Kidney (tissue), 22 donors: ENCODE measurements at places on chromosomes 16 and 17. TPM values are rescaled to one million over a fixed set of nuclear protein-coding genes. Genes with fewer than 3 reads are reported as not detected.

DNA sequence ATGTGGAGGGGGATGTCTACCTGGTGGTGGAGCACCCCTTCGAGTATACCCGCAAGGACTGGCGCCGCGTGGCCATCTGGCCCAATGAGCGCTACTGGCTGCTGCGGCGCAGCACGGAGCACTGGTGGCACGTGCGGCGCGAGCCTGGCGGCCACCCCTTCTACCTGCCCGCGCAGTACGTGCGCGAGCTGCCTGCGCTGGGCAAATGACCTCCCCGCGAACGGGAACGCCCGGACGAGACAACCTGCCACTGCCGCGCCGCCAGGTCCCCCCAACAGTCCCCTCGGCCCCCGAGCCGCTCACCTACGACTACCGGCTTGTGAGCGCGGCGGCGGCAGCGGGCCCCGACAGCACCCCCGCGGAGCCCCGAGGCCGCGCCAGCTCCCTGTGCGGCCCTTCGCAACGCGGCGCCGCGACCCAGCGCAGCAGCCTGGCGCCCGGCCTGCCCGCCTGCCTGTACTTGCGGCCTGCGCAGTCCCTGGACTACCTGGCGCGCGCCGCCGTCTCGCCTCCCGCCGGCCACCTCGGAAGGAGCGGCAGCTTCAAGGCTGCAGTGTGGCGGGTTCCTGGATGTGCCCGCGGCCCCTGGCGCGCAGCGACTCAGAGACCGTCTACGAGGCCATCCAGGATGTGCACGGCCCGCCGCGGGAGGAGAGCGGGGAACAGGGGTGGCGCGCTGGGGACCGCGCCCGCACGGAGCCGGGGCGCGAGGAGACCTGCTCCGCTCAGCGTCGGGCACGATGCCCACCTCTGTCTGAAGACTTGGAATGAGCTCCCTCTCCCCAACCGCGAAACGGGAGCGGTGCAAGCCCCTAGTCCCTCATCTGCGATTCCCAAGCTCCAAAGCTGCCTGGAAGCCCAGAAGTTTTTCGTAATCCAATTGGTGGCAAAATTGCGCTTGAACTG lies 48.7 kb upstream of the AMZ2 start:
- no peaks in the 10 kb centered on the region for H3K4me1 ChIP-seq
- peak overlapping the region; percentile 35 for H3K4me3 ChIP-seq
- H3K27ac ChIP-seq: no peak overlapping the region
- H3K36me3 ChIP-seq: no peaks in the 10 kb centered on the region
- peaks cover 38% of the 10 kb centered on the region for H3K27me3 ChIP-seq
- no peak for DNase-seq

The TRIM65 gene
- 23.6 TPM for total RNA-seq

GRCh38 chr16:61128545-61129323 lies 907.5 kb downstream of the CDH8 start:
- H3K4me3 ChIP-seq: no peak overlapping the region
- no peaks in the 10 kb centered on the region for H3K27me3 ChIP-seq
- peak; percentile 57 for DNase-seq
- H3K36me3 ChIP-seq: no peaks in the 10 kb centered on the region

- DNase-seq: peak; percentile 21
- H3K4me3 ChIP-seq: no peak overlapping the region
- no peaks in the 10 kb centered on the region for H3K4me1 ChIP-seq
- H3K27ac ChIP-seq: no peak overlapping the region
- no peaks in the 10 kb centered on the region for H3K27me3 ChIP-seq
These were observed 13.2 kb upstream of the VPS35L start for GRCh38 chr16:19542138-19542821.

The TCAP gene
- total RNA-seq: 1.5 TPM

- H3K36me3 ChIP-seq: no peaks in the 10 kb centered on the region
- no peak overlapping the region for H3K27ac ChIP-seq
- no peaks in the 10 kb centered on the region for H3K27me3 ChIP-seq
- H3K4me3 ChIP-seq: no peak overlapping the region
- peaks cover 7% of the 10 kb centered on the region for H3K4me1 ChIP-seq
These were observed 2.9 kb downstream of the TMEM170A start for GRCh38 chr16:75461575-75461974.

The TPPP3 gene
- total RNA-seq: 8.2 TPM

- H3K4me1 ChIP-seq: no peaks in the 10 kb centered on the region
- no peak for DNase-seq
- H3K36me3 ChIP-seq: no peaks in the 10 kb centered on the region
- H3K4me3 ChIP-seq: no peak overlapping the region
These were observed 37.8 kb upstream of the MYOCD start for GRCh38 chr17:12627781-12628451.

The RNF157 gene
- 4.8 TPM for total RNA-seq

The CALB2 gene
- 1.4 TPM for total RNA-seq

DNA sequence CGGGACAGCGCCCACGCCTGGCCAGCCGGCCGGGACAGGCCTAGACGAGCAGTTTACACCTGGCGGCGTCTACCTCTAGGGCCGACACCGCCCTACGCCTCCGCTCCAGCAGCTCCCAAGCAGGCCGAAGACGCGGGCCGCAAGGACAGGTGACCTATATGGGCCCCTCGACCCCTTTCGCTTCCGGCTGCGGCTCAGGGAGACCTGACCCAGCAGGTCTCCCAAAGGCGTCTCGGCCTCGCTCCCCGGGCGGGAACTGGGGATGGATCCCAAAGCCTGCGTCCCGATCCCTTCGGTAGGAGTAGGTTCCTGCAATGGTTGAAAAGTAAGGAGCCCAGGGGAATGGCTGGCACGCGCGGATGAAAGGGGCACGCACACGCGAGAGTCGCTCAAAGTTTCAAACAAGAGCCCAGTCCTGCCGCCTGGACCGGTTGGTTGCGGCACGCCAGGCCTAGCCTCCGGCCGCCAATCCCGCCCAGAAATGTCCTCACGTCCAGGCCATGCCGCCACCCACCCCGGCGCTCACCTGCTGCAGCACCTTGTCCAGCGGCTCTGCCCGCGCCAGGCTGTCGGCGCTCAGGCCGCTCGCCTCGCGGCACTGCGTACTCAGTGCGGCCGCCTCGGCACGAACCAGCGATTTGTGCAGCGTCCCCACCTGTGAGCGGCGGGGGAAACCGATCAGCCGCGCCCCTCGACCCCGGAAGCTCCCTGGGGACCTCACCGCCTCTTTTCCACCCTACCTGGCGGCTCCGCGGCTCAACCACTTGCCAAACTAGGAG lies 630 bp downstream of the ESRP2 start:
- peaks cover 15% of the 10 kb centered on the region for H3K36me3 ChIP-seq
- H3K4me3 ChIP-seq: peak overlapping the region; percentile 24
- H3K4me1 ChIP-seq: peaks cover 21% of the 10 kb centered on the region
- peak overlapping the region; percentile 93 for H3K27ac ChIP-seq
- peaks cover 3% of the 10 kb centered on the region for H3K27me3 ChIP-seq

GRCh38 chr17:8314797-8315763 lies 5.0 kb downstream of the ARHGEF15 start:
- DNase-seq: peak; percentile 34
- H3K4me1 ChIP-seq: no peaks in the 10 kb centered on the region
- H3K4me3 ChIP-seq: no peak overlapping the region
- H3K27me3 ChIP-seq: peaks cover 17% of the 10 kb centered on the region

DNA sequence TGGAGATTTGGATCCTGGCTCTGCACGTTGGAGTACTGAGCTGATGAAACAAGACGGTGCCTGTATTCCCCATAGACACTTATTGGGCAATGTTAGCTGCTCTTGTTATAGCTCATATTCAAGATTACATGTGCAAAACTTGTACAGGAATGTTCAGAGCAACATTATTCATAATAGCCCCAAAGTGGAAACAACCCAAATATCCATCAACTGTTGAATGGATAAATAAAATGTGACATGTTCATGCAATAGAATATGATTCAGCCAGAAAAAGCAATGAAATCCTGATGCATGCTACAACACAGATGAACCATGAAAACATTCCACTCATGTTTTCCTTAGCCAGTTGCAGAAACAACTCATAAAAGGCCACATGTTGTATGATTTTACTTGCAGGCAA lies 5.7 kb upstream of the SDR42E1 start:
- H3K4me3 ChIP-seq: no peak overlapping the region
- no peaks in the 10 kb centered on the region for H3K4me1 ChIP-seq
- no peak for DNase-seq
- no peak overlapping the region for H3K27ac ChIP-seq
- no peaks in the 10 kb centered on the region for H3K36me3 ChIP-seq

DNA sequence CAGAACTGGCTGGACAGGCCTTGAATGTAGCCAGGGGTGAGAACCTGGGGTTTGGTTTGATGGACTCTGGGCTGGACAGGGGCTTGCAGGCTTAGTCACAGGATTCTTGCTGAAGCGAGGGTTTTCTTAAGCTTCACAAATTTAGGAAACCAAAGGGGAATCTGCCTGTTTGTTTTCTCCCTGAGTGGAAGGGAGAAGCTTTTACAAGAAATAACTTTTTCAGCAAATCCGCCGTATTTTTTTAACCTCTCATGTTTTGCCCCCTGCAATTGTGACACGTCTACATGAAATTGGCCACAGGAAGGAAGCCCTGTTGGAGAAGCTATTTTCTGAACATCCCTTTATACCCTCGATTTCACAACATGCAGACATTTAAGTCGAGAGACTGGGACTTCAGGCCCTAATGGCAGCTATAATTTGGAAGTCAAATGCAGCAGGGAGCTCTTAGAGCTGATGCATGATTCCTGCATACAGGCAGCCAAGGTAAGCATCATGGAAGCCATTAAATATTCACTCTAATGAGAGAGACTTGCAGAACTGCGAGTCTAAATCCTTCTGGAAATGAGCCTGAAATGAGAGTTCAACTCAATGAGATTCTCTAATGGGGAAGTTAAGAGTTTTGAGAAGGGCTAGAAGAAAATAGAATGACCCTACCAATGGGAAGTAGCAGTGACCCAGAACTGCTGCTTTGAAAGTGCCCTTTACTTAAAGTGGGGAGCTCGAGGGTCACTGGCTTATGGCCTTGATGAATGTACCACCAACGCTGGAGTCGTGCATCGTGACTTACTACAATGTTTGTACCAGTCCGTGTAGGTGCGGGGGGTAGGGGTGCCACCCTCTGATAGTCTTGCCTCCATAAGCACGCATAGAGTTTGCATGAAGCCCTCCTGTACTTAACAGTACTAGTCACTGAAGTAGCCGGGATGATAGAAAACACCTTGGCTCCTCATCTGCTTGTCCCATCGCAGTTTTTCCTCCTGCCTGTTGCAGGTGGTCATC lies 45.1 kb upstream of the IRF8 start:
- no peak overlapping the region for H3K27ac ChIP-seq
- H3K27me3 ChIP-seq: no peaks in the 10 kb centered on the region

GRCh38 chr16:30637944-30638343 lies 12.8 kb upstream of the PRR14 start:
- no peaks in the 10 kb centered on the region for H3K36me3 ChIP-seq
- DNase-seq: no peak
- H3K4me1 ChIP-seq: no peaks in the 10 kb centered on the region

The ABCC11 gene
- total RNA-seq: not detected

- H3K36me3 ChIP-seq: no peaks in the 10 kb centered on the region
- no peak for DNase-seq
- H3K4me3 ChIP-seq: no peak overlapping the region
- no peak overlapping the region for H3K27ac ChIP-seq
- H3K27me3 ChIP-seq: no peaks in the 10 kb centered on the region
These were observed 97.1 kb upstream of the TMEM97 start for GRCh38 chr17:28221751-28222414.

DNA sequence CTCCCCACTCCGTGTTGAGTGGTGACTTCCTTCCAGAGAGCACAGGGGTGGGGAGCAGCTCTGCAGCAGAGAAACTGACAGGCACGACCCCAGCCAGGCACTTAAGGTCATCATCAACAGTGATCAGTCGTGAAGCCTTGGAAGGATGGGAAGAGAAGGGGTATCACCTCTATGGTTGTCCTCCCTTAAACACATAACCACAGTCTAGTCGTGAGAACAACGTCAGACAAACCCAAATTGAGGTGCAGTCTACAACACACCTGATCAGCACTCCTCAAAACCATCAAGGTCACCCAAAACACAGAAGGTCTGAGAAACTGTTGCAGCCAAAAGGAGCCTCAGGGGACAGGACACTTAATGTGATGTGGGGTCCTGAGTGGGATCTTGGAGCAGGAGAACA lies 68.3 kb downstream of the MPRIP start:
- H3K36me3 ChIP-seq: peaks cover 2% of the 10 kb centered on the region
- no peaks in the 10 kb centered on the region for H3K27me3 ChIP-seq
- no peak overlapping the region for H3K27ac ChIP-seq
- peaks cover 37% of the 10 kb centered on the region for H3K4me1 ChIP-seq

DNA sequence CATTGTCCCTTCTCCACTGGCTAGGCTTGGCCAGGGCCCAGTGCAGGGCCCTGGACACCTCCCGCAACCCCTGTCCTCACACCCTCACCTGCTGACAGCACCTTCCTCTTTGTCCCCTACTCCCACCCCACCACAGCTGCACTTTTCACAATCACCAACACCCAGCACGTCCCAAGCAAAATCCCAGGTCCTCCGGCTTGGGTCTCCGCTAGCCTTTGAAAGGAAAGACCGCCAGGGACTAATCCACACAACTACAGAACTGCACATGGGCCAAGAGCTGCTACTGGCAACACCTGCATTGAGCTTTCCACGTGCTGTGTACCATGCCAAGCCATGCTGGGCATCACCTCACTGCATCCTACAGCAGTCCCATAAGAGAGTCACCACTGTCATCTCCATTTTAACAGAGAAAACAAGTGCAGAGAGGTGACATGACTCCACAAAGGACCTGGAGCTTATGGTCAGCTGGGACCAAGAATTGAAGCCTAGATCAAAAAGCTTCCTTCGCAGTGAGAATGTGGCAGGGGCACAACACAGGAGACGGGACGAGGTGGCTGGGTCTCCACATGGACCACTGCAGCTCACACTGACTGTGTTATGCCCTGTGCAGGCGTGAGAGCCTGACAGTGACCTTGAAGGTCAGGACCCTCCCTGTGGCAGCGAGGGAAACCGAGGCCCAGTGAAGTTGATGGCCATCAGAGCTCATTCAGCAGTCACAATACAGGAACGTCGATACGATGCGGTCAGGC lies 22.5 kb downstream of the FBXO31 start:
- no peak for DNase-seq
- H3K27me3 ChIP-seq: no peaks in the 10 kb centered on the region
- H3K4me3 ChIP-seq: no peak overlapping the region
- no peak overlapping the region for H3K27ac ChIP-seq

DNA sequence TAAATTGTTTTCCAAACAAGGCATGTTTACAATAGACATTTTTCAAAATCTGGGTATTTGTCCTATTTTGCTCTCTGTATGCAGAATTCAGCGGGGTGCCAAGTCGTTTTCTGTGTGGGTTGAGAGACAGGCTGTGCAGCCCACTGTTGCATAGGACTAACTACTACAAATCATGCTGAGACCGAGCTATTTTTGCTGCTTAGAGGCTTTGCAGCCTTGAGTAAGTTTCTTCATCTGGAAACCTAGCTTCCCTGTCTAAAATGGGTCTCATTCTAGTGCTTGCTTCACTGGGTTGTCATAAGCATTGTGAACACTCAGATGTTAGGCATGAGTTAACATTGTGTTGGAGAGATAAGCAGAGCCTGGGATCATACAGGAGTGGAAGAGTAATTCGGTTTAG lies 1.3 kb downstream of the PRPSAP2 start:
- H3K4me3 ChIP-seq: peak overlapping the region; percentile 85
- H3K27me3 ChIP-seq: no peaks in the 10 kb centered on the region
- no peaks in the 10 kb centered on the region for H3K4me1 ChIP-seq
- H3K36me3 ChIP-seq: no peaks in the 10 kb centered on the region

- H3K4me3 ChIP-seq: no peak overlapping the region
- H3K27ac ChIP-seq: no peak overlapping the region
- H3K27me3 ChIP-seq: no peaks in the 10 kb centered on the region
- no peak for DNase-seq
These were observed 449.8 kb downstream of the KCNJ18 start for GRCh38 chr17:22142091-22142490.

The SOST gene
- total RNA-seq: 0.09 TPM

The RHOT2 gene
- 117 TPM for total RNA-seq

GRCh38 chr17:35541434-35541833 lies 4.0 kb upstream of the SLFN12L start:
- no peak for DNase-seq
- peak overlapping the region; percentile 67 for H3K4me3 ChIP-seq
- no peaks in the 10 kb centered on the region for H3K27me3 ChIP-seq

The KRT12 gene
- not detected for total RNA-seq
